Epithelial cell of esophagus (primary cell): ENCODE measurements at places on chromosomes 12 and 14.
A peak's percentile ranks its signal among the peaks of the same experiment; 100 is the strongest.

DNA sequence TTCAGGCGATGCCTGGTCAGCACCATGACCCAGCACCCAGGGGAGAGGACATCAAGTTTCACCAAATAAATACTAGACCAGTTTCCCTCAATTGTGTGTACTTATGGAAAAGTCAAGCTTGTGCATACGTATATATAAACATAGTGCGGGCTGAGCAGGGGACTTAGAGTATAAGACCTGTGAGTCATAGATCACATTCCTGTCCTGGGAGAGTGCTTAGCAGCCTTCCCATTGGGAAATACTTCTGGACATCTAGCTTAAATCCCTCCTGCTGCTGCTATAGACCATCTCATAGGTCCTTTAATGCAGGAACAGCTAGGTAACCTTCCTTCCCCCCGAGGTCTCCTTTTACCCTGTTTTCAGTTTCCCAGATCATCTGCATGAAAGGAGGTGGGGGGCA, 51.9 kb downstream of the PRMT8 start:
- no peak for DNase-seq

DNA sequence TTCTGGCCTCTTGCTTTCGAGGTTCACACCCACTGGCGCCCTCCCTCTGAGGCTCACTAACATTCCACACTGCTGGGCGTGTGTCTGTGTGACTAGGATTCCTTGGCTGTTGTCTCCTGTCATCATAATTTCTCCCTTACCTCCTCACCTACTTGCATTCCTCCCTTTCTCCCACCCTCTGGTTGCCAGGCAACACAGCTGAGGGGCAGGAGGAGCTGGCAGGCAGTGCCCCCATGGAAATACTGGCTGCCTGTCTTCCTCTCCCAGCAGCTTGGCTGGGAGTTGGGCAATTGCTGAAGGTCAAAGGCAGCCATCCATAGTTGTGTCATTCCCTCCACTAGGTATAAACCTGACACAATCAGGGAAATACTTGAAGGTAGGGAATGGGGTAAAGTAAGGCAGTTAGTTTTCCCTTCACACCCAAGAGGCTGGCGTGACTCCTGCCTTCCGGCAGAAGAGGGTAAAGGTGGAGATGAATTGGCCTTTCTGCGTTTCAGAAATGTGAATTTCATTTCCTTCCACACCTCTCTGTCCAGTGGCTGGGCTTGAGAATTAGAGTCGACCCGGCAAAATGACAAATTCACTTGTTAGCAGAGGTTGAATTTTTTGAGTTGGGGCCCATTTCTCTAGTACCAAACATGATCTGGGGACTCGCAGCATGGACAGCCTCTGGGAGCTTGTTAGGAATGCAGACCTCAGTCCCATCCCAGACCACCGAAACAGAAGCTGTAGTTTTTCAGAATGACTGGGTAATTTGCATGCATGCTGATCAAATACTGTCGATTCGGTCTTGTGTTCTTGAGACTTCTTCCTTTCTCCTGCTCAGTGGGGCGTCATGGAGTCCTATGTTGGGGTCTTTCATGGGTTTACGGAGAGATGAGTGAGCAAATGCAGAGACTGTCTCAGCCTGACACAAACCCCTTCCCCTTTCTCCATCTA, 24.3 kb upstream of the EMP1 start:
- DNase-seq = peak; percentile 91

GRCh38 chr12:125873016-125873415, 807.8 kb downstream of the AACS start:
- DNase-seq = no peak

DNA sequence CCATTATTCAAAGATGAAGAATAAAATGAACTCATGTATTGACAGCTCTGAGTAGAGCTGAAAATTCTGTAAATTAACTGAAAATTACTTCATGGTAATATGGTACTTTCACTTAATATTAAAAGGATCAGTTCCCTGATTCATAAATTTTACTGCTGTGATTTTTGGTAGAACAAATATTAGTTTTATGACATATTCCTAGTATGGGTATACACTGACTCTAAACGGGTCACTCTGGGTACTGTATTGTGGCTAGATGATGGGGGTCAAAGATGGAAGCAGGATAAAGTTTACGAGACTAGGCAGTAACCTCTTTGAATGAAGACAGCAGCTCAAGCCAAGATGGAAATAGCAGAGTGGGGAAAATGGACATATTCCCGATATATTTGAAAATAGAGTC, 135.5 kb downstream of the NUAK1 start:
- DNase-seq = no peak

- DNase-seq = no peak
These were observed 165.9 kb upstream of the OTX2 start for GRCh38 chr14:56976211-56976610.

DNA sequence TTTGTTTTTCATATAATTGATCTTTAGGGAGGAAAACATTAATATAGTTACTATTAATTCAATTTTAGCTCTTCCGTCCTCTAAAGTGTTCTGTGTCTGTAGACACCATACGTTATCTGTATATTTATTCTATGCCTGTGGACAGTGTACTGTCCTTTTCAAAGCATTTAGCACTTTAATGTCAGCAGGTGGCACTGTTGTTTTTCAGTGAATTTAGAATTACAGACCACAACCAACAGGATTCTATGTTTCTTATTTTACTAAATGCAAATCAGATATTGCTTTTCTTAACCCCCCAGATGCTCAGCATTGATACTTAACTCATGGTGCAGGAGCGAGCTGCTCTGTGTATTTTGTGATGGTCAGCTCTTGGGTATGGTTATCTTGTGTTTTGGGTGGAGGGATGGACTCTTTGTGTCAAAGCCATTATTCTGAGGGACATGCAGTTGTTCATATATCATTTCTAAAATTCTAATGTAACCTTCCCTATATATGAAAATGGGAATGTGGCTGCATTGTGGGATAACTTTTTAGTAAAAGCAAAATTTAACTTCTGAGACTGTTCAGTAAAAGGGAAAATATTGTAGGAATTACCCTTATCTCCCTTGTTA, 65.2 kb downstream of the PAPOLA start:
- peak; percentile 46 for DNase-seq

GRCh38 chr12:12683725-12684124, 12.3 kb downstream of the GPR19 start:
- DNase-seq = no peak

- peak; percentile 39 for DNase-seq
These were observed 1.4 kb downstream of the RAN start for GRCh38 chr12:130873106-130873795.

DNA sequence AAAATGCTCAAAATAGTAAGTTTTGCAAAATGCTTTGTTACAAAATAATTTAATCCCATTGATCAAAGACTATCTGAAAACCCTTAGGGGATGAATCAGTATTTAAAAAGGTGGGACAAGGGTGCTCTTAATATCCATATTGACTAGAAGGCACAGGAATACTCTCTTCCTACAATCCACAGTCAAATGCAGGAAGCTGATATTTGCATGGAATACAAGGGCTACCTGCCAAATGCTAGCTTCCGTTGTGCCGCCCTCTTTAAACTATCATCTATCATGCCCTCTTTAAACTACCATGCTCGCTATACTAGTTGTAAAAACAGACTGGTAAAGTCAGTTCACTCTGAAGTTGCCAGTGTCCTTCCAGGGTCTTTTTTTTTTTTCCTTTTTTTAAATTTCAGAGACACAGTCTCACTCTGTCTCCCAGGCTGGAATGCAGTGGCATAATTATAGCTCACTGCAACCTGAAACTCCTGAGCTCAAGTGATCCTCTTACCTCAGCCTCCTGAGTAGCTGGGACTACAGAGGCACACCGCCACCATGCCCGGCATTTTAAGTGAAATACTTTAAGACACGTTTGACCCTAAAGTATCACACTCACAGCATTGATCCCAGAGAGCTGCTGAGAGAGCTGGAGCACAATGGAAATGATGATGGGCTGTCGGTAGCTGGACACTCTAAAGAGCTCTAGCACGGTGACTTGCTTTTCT, 6.7 kb downstream of the SLC2A3 start:
- no peak for DNase-seq

DNA sequence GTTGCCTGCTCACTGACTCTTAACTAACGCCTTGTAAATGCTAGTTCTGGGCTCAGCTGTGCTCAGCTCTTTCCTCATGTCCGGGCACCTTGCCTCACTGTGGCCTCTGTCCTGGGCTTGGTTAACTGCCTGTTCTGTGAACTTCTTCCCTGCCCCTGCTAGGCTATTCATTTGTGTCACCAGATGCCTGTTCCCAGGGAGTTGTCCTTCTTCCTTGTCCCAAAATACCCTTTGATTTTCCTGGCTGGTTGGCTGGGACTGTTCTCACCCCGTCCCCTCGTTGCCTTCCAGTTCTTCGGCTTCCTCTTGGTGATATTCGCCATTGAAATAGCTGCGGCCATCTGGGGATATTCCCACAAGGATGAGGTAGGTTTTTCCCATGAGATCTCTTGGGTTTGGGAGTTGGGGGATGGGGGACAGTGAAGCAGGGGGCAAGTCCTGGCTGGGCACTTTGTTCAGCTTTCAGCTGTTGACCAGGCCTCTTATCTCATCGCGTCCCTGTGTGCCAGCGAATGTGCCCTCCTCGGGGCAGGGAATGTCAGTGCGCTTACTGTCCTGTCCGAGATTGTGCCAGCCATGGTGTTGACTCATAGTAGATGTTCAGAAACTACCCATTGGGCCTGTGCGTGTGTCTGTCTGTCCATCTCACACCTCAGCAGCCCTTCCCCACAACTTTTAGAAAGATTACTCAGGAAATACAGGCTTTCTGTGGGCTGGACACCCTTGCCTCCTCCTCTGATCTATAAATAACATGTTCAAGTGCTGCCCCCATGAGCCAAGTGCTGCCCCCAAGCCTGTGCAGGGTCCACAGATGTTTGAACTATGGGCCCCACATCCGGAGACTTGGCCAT, 33.1 kb downstream of the CD9 start:
- no peak for DNase-seq

- DNase-seq = peak; percentile 24
These were observed 8.5 kb downstream of the RARG start for GRCh38 chr12:53223389-53224060.

DNA sequence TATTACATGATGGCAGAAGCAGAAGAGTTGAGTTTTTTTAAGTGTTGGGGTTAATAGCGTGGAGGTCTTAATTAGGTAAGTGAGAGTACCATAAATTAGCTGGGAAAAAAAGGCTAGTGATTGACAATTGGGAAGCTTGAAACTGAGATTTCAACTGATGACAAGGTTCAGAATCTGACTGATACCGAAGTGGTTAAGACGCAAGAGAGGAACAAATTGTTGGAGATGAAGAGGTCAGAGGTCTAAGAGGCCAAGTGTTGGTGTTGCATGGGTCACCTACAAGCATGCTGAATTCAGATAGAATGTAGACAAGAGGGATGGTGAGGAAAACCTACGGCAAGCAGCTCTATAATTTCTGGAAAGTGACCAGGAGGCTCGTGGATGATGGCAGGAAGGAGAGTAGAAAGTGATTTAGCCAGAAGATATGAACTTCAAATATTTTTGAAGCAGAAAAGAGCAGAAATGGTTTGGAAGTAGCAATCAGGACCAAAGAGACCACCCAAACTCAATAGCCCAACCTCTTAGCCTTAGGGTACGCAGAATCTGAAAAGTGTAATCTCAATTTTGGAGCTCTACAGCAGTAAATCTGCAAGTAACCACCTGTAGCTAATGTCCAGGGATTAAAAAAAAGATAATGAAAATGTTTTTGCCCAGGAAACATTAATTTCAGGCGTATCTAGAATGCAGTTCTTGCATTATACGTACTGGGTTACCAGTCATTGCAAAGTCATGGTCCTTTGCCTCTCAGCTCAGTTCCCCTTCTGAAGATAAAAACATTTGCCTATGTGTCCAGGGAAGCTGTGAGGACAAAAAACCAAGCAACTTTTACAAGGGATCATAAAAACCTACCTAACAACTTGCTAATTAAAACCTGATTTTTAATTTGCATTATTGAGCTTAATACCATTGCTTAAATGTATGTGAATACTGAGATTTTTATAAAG, 1.7 kb upstream of the TMPO start:
- DNase-seq = no peak

DNA sequence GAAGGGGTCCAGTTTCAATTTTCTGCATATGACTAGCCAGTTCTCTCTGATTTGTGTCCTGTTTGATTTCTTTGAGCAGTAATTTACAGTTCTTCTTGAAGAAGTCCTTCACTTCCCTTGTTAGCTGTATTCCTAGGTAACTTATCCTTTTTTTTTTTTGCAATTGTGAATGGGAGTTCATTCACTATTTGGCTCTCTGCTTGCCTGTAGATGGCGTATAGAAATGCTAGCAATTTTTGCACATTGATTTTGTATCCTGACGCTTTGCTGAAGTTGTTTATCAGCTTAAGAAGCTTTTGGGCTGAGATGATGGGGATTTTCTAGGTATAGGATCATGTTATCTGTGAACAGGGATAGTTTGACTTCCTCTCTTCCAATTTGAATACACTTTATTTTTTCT, 77.6 kb upstream of the NID2 start:
- DNase-seq = no peak

DNA sequence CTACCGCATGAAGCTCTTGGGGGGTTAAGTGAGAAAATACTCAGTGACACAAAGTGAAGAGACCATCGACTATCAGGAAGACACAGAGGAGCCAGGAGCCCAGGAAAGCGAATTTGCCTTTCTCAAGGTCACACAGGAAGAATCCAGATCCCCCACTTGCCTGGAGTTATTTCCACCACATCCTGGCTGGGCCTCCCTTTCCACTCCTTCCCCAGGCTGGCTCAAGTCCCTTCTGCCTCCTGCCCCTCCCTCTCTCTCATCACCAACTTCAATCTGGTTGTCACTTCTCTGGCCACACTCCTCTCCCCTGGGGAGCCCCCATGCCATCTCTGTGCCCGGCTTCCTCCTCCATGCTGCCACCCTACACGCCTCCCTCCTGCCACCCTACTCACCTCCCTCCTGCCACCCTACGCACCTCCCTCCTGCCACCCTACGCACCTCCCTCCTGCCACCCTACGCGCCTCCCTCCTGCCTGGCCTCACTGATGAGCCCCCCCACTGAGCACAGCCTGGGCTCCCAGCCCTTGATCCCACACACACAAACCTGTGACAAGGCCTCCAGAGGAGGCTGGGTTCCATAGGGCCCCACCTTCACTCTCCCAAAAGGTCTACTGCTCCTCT, 6.3 kb downstream of the SCNN1A start:
- DNase-seq = no peak

- no peak for DNase-seq
These were observed 222.5 kb upstream of the DIO2 start for GRCh38 chr14:80433811-80434210.

DNA sequence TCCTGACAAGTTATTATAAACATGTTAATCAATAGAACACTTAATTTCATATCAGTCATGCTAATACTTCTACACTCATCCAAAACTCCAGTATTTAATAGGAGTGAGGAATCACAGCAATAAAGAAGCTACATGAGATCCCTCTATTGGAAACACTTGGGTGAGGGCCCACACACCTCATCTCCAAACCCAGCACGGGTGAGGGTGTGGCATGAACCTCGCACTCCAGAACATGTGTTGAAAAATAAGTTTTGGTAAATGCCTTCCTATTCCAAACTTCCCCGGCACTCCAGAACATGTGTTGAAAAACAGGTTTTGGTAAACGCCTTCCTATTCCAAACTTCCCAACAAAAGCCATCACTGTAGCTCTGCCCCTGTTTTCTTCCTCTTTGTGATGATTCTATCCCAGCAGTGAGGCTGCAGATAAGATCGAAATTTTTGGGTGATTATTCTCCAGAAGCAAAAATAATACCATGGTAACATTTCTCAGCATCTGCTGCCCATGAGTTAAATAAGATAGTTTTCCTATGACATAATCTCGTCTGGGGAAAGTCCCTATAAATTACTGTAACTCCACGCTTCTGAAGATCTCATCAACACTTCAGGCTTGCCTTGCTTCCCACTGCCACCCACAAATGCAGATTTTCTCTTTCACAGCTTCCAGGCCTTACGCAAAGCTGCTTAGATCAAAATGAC, 24.4 kb upstream of the PTPRB start:
- DNase-seq = peak; percentile 52
